ENCODE measurements at places on chromosomes 2 and 18.

DNA sequence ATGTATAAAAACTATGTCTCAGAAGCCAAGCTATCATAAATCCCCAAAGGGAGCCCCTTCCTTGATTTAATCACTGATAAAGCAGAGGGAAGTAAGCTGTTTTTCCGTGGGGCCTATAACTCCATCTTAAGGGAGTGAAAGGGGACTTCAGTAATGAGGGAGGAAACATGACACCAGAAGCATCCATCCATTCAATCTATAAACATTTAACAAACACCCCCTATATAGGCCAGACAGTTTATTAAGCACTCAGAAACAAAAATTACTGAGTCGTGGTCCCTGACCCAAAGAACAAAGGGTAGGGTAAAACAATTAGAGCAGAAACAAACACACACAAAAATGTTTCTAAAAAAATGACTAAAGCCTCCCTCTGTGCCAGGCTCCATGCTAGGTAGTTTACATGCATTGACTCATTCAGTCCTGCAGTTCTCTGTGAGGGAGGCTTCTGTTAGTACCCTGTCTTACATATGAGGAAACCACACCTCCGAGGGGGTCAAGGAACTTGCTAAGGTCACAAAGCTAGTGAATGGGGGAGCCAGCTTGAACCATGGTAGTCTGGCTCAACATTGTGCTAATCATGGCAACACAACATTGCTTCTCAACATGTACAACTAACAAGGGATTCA, 472.1 kb downstream of the CDH2 start:
- no peak for DNase-seq

DNA sequence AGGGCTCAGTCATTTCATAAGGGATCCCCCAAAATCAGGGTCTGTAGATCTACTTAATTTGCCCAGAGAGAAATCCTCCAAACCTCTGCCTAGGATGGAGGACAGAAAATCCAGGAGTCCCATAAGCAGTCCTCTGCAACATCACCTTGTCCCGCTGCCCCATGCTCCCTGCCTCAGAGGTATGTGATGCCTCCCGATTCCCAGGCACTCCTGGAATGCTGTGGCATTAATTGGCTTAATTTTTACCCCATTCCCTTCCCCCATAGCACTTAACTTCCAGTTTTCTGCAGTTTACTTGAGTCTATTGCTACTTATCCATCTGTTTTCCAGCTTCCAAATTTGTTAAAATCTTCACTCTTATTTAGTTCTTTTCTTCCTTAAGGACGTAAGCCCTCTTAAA, 91.6 kb upstream of the TSPYL6 start:
- no peak for DNase-seq

DNA sequence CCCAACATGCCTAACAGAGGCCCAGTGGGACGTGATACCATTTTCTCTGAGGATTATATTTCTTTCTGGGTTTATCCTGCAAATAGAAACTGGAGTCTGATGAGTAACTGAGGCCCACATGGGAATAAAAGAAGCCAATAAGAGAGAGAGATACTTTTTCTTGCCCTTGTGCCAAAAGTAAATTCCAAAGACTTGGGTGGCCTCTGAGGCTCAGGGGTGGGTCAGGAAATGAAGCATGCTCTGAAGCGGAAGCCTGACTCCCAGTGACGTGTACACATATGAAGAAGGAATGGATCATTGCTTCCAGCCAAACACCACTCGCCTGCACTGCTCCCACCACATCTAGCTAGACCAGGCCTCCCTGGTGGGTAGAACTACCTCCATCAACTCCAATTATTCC, 273.6 kb upstream of the NCKAP5 start:
- no peak for DNase-seq

GRCh38 chr18:47149457-47150028, 757 bp downstream of the HDHD2 start:
- no peak for DNase-seq

DNA sequence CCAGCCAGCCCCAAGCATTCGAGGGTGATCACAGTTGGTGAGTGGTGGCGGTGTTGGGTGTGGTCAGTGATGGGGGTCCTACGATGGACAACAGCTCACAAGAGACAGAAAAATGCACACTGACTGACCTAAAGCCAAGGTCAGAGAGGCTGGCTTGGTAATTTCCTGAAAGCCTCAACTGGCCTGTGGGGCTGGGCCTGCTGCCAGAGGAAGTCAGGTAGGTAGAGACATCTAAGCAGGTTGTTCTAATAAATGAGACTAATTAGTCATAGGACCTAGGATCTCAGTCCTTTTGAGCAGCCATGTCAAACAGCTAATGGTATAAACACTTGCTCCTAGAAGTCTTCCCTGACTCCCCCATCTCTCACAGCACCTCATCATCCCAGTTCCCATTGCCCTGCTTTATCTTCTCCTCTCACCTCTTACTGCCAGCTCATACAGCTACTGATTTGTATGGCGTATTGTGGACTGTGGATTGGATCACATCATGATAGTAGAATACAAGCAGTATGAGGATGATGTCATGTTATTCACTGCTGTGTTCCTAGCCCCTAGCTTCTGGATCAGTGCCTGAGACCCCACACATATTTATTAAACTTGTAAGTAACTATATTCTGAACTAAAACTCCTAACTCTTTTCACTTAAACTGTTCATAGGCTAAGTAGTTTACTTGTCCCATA, 262.9 kb upstream of the KLHL29 start:
- no peak for DNase-seq

- no peak for DNase-seq
Measured at GRCh38 chr2:154189953-154190352, 318.2 kb downstream of the GALNT13 start.

Data from GM20000 (cell line).